ENCODE measurements at places on chromosomes 2 and 18.

DNA sequence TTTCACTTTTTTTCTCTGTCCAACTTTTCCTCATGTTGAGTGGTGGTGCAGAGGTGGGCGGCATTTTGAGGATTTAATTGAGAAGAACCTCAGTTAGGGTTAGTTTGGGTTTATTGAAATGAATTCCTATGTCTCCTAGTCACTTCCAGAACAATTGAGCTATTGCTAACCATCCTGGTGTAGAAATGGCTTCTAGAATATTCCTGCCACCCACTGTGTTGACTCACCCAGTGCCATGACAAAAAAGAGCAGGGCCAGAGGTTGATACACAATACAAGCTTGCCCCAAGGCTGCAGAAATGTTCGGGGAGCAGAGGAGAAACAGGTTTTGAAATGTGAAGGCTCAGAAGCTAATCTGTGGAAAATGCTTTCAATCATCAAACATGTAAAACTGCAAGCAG lies 167.1 kb upstream of the TRIB2 start:
- no peak for DNase-seq

DNA sequence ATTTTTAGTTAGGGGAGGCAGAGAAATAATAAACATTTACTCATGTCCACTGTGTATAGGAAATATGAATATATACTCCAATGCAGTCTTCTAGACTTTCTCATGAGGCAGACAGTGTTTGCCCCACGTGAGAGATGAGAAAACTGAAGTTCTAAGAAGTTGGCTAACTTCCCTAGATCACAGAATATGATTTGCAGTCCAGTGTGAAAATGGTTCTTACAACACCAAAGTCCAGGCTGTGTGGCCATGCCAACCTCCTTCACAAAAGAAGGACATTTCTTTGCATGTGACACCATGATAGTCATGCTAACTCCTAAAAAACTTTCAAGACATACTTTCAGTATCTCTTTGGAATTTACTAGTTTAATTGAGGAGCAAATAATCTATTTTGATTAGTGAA lies 143.7 kb downstream of the IRS1 start:
- DNase-seq: no peak

DNA sequence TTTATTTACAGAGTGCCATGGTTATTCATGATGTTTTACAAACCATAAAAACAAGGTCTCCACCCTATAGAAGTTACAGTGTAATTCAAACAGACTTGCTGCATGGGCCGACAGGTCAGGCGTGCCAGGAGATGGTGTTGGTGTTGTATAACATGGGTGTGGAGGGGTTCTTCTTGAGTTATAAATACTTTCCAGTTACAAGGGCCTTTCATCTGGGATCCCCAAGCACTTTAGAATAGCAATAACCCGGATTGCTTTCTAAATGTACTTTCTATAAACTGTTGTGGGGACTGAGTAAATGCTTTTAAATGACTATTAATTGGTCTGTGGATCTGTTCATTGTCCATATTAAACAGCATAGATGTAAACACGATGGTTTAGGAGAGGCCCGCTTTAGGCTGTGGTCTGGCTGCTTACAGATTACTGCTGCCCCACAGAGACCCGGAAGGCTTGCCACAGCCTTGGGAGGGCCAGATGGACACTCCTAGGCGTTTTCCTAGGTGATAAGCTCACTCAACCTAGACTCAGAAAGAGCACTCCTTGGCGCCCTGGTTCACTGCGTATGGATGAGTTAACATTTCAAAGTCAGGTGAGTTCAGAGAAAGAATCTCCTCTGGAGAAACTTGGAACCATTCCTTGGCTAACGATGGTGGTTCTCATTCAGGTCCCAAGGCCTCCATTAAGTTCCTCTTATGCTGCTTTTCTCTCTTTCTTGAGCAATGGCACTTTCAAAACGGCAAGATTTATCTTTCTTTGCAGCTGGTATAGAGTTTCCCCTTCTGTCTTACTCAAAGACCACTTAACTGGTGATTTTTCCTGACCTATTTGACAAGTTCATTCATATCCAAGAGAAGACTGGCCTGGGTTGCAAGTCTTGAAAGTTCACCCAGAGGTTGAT lies 3.6 kb upstream of the KIAA2012 start:
- DNase-seq: no peak

- no peak for DNase-seq
These were observed 8.4 kb upstream of the ZNF521 start for GRCh38 chr18:25360301-25360899.

DNA sequence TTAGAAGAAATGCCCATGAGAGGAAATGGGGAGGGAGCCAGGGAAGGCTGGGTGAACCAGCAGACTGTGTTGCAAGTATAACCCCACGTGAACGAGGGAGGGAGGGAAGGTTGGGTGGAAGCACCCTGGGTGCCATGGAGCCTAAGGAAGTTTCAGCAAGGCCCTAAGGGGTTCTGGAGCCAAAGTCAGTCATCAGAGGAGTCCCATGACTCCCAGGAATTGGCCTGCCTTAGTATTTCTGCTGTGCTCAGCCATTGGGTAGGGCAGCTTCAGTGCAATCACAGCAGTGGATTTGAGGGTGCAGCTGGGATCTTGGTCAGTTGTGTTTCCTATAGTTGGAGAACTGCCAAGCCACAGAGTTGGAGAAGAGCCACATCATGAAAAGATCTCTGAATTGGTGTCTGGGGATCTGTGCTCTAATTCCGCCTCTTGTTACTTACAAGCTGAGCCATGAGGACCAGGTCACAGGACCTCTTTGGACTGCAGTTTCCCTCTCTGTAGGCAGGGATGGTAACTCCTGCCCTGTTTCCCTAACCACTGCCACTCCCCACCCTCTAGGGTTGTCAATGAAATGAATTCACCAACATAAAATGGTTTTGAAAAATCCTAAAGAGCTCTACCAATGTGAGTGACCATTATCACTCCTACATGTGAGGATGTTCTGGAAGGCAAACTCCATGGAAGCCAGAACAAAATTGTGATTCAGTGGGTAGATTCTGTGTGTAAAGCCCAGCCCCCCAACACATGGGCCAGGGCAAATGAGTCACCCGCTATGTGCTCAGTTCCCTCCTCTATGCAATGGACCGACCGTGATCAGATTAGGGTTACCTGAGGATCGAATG lies 108.9 kb downstream of the CLIP4 start:
- DNase-seq: no peak

DNA sequence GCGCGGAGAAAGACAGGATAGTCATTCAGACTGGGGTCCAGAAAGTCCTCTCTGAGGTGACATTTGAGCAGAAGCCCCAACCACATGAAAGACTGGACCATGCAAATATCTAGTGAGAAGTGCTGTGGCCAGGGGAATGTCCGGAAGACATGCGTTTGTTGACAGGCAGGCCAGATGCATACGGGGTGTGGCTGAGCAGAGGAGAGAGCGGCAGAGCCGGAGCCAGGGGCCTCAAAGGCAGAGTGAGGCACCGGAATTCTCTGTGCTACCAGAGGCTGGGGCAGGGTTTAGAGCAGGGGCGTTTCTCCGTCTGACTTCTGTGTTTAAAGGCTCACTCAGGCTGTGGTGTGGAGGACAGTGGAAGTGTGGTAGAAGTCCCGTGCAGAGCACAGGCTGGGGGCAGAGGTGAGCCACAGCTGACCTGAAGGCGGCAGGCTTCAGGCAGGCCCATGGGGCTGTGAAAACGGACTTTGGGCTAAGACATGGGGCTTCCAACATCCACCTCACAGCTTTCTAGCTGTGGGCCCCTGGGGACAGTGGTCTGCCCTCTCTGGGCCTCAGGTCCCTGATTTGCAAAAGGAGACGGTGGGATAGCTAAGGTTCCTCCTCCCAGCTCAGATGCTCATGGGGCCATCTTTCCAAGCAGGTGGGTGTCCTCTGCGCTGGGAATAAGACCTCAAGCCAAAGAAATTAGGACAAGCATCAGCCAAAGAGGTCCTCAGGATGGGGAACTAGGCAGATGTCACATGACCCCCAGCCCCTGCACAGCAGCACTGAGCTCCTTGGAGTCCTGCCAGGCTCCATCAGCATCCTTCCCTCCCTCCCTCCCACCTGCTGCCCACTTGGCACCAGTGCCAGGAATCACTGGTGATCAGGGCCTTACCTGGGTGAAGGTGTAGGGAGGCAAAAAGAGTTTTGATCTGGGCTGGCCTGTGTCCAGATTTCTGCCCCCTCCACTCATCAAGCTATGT lies 11.2 kb downstream of the RUFY4 start:
- no peak for DNase-seq

GRCh38 chr2:173881461-173881860 lies 83.7 kb downstream of the SP3 start:
- DNase-seq: no peak

Data from substantia nigra (tissue), 51 donors.